CD4-positive, alpha-beta memory T cell (primary cell): ENCODE measurements at places on chromosomes 3 and 15.

GRCh38 chr15:31214158-31214863, 112.3 kb upstream of the KLF13 start:
- DNase-seq: no peak

DNA sequence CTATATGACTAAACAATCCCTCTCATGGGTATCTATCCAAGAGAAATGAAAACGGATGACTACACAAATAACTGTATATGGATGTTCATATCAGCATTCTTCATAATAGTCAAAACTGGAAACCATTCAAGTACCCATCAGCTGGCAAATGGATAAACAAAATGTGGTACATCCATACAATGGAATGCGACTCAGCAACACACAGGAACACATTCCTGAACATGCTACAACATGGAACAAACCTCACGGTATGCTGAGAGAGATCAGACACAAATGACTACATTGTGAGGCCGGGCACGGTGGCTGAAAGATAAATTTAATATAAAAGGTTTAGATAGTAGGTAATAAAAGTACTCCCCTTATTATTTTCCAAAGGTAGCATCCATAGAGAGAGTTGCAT, 42.6 kb downstream of the CCR4 start:
- DNase-seq: no peak

- DNase-seq: no peak
These were observed 17.0 kb upstream of the NEO1 start for GRCh38 chr15:73035221-73035620.

DNA sequence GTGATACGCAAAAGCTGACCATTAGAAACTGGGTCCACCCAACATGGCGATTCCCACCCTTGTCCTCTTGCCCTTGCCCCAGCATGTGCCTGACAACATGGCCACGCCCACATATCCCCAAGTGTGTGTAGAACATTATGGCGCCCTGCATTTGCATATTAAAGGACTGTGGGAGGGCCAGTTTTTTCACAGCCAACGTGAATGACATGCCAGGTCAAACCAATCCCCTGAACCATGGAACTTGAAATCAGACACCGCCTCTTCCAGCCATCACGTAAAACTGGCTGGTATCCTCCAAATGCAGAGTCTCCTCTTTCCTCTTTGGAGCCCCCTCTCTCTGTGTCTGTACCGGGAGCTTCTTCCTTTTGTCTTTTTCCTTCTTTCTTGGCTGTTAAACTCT, 156.7 kb upstream of the EPHA6 start:
- DNase-seq: no peak

DNA sequence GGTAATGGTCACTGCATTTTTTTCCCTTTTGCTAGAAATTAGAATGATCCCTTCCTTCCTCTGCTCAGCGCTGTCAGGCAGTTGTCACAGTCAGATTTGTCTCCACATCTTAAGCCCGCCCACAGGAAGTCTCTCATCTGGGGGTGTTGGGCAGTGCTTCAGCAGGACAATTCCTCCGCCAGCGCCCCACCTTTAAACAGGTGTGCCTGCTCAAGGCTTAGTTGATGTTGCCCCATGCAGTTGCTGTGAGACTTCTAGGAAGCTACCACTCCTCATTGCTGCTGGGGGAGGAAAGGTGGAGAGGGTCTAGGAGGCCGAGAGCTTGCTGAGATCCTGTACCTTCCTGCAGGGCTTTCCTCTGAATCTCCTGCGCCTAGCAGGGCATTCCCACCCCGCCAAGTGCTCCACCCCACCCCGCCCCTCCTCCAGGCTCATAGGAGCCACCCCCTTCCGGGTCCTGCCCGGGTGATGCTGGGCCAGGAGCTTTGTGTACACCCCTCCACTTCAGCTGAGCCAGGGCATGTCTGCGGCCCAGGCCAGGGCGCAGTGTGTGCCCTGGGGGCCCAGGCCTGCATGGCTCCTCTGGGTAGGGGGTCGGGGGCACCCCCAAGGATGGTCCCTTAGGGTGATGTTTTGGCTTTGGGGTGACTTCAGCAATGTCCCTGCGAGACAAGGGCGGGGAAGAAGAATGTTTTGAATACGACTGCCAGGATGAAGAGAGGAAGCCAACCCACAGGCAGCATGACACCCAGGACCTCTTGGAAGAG, 68.7 kb downstream of the TRAK1 start:
- peak; percentile 47 for DNase-seq
